Stimulated activated naive B cell treated with anti-CD40 and anti-IgM and Interleukin-4, amounts not matched to agents 10 μg/mL and 1 μg/mL and 100 μg/mL, for 72 hours (primary cell): ENCODE measurements at places on chromosomes 7 and 10.

DNA sequence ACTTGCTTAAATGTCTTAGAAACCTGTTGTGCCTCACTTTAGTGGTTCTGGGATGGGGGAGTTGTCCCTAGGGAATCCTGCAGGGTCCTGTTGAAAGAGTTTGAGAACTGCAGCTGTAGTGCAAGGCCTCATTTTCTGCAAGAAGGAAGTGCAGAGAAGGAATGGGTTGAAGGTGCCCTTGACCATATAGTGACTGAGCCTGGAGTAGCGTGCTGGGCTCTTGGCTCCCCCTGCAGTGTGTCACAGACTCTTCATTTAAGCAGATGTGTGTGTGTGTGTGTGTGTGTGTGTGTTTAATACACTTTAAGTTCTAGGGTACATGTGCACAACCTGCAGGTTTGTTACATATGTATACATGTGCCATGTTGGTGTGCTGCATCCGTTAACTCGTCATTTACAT is 92.2 kb downstream of the GRK5 start:
- H3K27me3 ChIP-seq: no peaks in the 10 kb centered on the region
- peaks cover 22% of the 10 kb centered on the region for H3K36me3 ChIP-seq
- DNase-seq: no peak
- no peak overlapping the region for H3K27ac ChIP-seq
- H3K4me1 ChIP-seq: peaks cover 70% of the 10 kb centered on the region
- H3K4me3 ChIP-seq: no peak overlapping the region

DNA sequence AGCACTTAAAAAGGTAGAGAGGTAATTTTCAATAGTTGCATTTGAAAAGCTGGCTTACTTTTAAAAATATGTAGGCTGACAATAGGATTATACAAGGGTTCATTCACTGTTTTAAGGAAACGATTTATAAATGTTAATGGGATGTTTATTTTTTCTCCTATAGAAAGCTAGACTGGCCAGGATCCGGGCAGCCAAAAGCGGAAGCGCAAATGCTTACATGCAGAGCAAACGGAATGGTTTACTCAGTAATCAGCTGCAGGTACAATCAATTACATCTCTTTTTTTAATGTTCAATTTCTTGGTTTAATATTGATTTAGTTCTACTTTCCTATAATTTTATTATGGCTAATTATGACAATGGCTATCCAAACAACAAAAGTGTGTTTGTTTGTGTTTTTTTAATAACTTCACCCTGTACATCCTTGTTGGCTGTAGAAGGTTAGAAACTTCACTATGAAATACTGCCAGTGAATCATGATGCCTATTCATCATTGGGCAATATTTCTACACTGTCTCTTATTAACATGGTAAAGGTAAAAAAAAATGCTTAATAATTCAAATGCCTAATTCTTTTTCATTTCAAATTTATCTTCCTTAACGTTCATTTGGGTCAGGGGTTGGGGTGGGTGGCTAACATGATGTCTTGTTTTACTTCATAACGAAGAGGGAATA is 116.4 kb downstream of the TSPAN12 start:
- H3K27ac ChIP-seq: no peak overlapping the region
- no peaks in the 10 kb centered on the region for H3K4me1 ChIP-seq
- peaks cover 5% of the 10 kb centered on the region for H3K27me3 ChIP-seq

GRCh38 chr7:11950281-11950680 is 118.3 kb upstream of the THSD7A start:
- H3K4me3 ChIP-seq: no peak overlapping the region
- no peaks in the 10 kb centered on the region for H3K4me1 ChIP-seq
- DNase-seq: no peak
- no peaks in the 10 kb centered on the region for H3K27me3 ChIP-seq
- H3K27ac ChIP-seq: no peak overlapping the region

GRCh38 chr7:22601003-22601402 is 101.0 kb upstream of the STEAP1B start:
- peaks cover 1% of the 10 kb centered on the region for H3K36me3 ChIP-seq
- DNase-seq: no peak
- H3K4me1 ChIP-seq: peaks cover 31% of the 10 kb centered on the region
- H3K27me3 ChIP-seq: peaks cover 6% of the 10 kb centered on the region
- H3K27ac ChIP-seq: peak overlapping the region; percentile 68

GRCh38 chr10:49162063-49162462 is 26.1 kb downstream of the TMEM273 start:
- no peak overlapping the region for H3K4me3 ChIP-seq
- no peak for DNase-seq
- H3K36me3 ChIP-seq: peaks cover 79% of the 10 kb centered on the region
- H3K27me3 ChIP-seq: no peaks in the 10 kb centered on the region

DNA sequence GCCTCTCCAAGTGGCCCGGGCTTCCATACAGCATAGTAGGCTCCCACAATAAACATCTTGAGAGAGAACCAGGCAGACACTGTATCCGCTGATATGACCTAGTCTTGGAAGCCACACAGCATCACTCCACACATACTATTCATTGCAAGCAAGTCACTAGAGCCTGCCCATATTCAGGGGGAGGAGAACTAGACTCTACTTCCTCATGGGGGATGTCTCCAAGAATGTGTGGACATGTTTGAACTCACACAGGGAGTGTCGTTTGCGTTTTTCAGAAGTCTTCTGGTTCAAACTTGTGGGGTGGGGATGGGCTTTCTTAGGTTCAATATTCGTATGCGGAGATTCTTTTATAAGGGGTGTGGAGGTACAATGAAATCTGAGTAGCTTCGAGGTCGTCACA is 232.6 kb upstream of the HABP2 start:
- H3K4me1 ChIP-seq: peaks cover 20% of the 10 kb centered on the region
- H3K4me3 ChIP-seq: no peak overlapping the region
- peaks cover 2% of the 10 kb centered on the region for H3K36me3 ChIP-seq
- H3K27me3 ChIP-seq: no peaks in the 10 kb centered on the region
- no peak for DNase-seq
- H3K27ac ChIP-seq: no peak overlapping the region

DNA sequence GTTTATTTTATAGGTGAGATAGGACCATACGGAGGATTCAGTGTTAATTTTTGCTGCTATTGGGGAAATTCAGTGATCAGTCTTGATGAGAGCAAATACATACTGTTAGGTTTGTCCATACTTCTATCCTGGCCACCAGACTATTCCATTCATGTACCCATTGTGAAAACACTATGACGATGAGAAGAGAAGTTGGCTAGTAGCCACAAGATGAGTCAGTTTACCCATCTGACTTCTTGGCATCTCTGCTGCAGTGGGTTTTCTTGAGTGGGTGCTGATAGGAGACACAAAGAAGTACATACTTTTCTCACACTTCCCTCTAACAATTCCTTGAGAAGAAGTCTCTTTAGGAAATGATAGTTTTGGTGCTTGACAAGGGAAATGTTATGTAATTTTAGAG is 133.1 kb downstream of the TFPI2 start:
- no peak overlapping the region for H3K27ac ChIP-seq
- H3K4me1 ChIP-seq: no peaks in the 10 kb centered on the region
- DNase-seq: no peak
- H3K4me3 ChIP-seq: no peak overlapping the region
- H3K27me3 ChIP-seq: peaks cover 7% of the 10 kb centered on the region
